Testis (tissue), 5 donors: ENCODE measurements at places on chromosomes 3 and 15. TPM values are rescaled to one million over a fixed set of nuclear protein-coding genes. Genes with fewer than 3 reads are reported as not detected.

Gene IL17RB
- total RNA-seq, result 17.5 TPM

Gene CLEC3B
- 88.8 TPM for total RNA-seq

Gene LRRC15
- total RNA-seq, result not detected

Gene PXK
- 29.3 TPM for total RNA-seq

Gene C2CD4A
- total RNA-seq, result 0.12 TPM

Gene CCR9
- total RNA-seq, result not detected

Gene TNNC1
- total RNA-seq, result 11.3 TPM

Gene VIPR1
- 10.2 TPM for total RNA-seq

Gene ALDH1A3
- total RNA-seq, result 42.5 TPM

Gene CSPG4
- total RNA-seq, result 6.5 TPM

Gene HRH1
- total RNA-seq, result 2.5 TPM

Gene CRABP1
- total RNA-seq, result 2.4 TPM

Gene ERICH6
- total RNA-seq, result 24.0 TPM

Gene CLDN16
- 0.19 TPM for total RNA-seq

Gene PLA2G4E
- total RNA-seq, result 0.31 TPM

Gene WDR93
- total RNA-seq, result 8.1 TPM

Gene RAF1
- 138 TPM for total RNA-seq

Gene CAV3
- not detected for total RNA-seq

Gene SIDT1
- total RNA-seq, result 5.9 TPM

Gene SNURF
- total RNA-seq, result 15.7 TPM

Gene CHRM5
- total RNA-seq, result 0.81 TPM

Gene RPL39L
- total RNA-seq, result 101 TPM

Gene SLITRK3
- total RNA-seq, result 0.06 TPM

Gene ISLR
- total RNA-seq, result 39.5 TPM

Gene SLTM
- 92.7 TPM for total RNA-seq

Gene KAT2B
- total RNA-seq, result 6.5 TPM

Gene SPRED1
- total RNA-seq, result 14.2 TPM

Gene GANC
- total RNA-seq, result 54.8 TPM

Gene MORC1
- total RNA-seq, result 16.0 TPM

Gene NCBP2
- 40.8 TPM for total RNA-seq

Gene FOXB1
- 0.56 TPM for total RNA-seq

Gene GOLGA8J
- 5.1 TPM for total RNA-seq

Gene SERINC4
- total RNA-seq, result 7.0 TPM

Gene CCDC9B
- 36.8 TPM for total RNA-seq

Gene GPR176
- total RNA-seq, result 22.0 TPM

Gene ACP3
- 7.9 TPM for total RNA-seq

Gene RARB
- total RNA-seq, result 0.63 TPM

Gene FBXO22
- total RNA-seq, result 23.2 TPM

Gene GOLGA6B
- total RNA-seq, result 18.0 TPM

Gene FBXW12
- 2.0 TPM for total RNA-seq

Gene DNAJA4
- total RNA-seq, result 88.4 TPM

Gene THRB
- total RNA-seq, result 1.3 TPM

Gene ST6GAL1
- total RNA-seq, result 26.3 TPM

Gene TTC21A
- total RNA-seq, result 101 TPM

Gene CFAP91
- total RNA-seq, result 28.3 TPM

Gene GOLGA8G
- total RNA-seq, result 42.7 TPM

Gene NEIL1
- total RNA-seq, result 30.2 TPM

Gene KCNH8
- total RNA-seq, result 8.9 TPM

Gene RETNLB
- total RNA-seq, result not detected

Gene MYRIP
- total RNA-seq, result 4.8 TPM

Gene EFCC1
- total RNA-seq, result 2.8 TPM

Gene TRIM42
- total RNA-seq, result 12.5 TPM

Gene SPESP1
- 67.1 TPM for total RNA-seq

Gene CELF6
- 19.2 TPM for total RNA-seq

Gene DAZL
- total RNA-seq, result 71.5 TPM
